NAMALWA (cell line): ENCODE measurements at places on chromosomes 7 and 10.

DNA sequence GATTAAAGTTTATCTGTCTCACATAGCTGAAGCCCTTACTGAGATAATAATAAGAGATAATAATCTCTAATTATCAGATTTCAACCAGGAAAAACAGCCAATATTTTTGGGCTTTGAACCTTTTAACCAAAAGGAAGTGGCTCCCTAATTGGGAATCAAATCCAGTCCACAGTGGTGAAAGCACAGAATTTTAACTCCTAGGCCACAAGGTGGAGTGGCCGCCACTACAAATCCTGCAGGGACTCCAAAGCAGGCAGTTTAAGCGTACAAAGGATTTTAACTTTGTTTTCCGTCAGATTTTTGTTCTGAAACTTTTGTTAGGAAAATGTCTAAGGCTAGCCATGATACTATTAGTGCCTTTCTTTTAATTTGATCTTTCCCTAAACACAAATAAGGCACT lies 99.6 kb upstream of the CCNY start:
- no peak for DNase-seq

DNA sequence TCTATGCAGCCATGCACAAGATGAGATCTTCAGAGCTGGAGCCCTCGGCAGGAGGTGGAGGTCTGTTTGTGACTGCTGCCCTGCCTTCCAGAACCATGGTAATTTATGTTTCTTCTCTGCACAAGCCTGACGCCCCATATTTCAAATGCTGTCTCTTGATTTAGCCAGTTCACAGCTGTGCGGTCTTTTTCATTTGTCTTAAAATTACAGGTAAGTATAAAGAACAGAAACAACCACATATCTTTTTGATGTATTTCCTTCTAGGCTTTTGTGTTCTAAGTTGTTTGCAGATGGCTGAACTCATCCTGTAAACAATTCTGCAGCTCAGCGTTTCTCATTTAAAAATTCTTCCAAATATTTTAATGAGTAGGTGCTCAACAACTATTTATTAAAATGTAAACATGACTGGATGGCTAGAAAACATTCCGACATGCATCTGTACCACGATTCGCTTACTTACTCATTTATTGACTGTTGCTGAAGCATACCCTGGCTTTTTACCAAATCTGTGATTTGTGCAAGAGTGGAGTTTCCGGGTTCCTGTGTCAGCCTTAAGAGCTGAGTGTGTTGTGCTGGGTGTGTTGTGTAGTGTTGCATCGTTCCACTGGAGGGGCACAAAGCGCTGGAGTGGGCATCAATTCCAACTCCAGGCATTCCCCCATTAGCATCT lies 58.9 kb downstream of the PIP4K2A start:
- DNase-seq = no peak

DNA sequence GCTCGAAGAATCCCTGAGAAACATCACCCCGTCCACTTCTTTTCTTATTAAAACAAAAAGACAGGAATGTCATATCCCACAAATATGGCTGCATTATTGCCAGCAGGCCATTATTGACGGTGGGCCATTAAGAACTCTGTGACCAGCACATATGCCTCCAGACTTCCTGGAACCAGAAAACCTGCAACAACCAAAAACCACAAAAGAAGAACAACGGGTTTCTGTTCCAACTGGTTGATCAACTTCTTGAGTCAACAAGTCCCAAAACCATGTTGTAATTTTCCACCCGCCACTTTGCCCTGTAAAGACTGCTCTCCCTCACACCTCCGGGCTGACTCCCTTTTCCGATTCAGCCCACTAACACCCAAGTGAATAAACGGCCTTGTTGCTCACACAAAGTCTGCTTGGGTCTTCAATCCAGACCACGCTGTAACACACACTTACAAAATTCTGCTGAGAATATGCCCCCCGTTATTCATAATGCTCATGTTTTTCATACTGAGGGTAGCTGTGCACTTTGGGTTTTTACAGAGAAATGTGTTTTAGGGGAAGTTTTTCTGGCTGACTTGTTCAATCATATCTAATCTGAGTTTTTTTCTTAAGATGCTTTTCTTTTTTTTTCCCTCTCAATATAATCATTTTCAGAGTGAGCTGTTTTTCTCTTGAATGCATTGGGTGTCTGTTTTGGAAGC lies 20.7 kb downstream of the ZNF107 start:
- peak; percentile 97 for DNase-seq

- DNase-seq = no peak
Observed at GRCh38 chr7:115133248-115133647, 211.4 kb downstream of the MDFIC start.

GRCh38 chr7:37643876-37644275 lies 39.7 kb upstream of the GPR141 start:
- DNase-seq = no peak

GRCh38 chr7:80637911-80638765 lies at the start of gene CD36:
TSS of gene CD36 (plus strand) at chr7:80638642. CDS start at chr7:80646741, 8,099 bp downstream.
- no peak for DNase-seq

DNA sequence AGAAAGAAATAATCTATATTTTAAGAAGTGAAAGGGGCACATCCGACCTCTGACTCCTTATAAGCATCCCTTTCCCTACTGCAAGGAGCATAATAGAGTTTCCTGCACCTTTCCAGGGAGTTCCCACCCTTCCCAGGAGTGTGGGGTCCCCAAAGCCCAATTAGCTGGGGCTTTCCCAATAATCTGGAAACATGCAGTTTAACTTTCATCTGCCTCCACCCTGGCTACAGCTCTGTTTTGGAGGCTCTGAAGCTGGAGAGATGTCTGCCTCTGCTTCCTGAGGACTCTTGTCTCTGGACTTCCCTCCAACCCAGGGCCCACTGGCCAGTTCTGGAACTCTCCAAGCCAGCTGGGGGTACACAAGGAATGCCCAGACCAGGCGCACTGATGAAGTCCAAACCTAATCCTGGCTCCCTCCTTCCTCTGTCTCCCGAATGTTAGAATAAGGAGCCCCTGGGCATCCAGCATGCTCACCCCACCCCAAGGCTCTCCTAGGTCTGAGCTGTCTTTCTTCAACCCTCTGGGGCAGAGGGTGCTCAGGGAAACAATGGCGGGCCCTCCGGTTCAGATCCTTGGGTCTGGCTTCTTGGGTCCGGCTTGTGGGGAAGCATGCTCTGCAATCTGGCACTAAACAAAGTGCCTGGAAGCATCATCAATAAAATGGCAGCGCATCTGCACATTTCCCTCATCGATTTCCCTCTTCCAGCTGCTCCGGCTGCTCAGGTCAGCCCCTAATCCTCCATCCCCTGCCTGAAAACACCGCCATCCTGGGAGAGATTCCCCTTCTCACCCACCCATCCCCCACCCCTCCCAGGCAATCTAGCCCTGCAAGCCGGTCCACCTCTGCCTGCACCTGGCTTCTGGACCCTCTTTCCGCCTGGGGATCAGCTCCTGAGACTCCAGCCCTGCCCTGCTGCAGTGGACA lies 13.3 kb downstream of the HOXA4 start:
- DNase-seq = no peak
